Activated CD8-positive, alpha-beta T cell treated with anti-CD3 and anti-CD28 coated beads, Interleukin-2, amount 10 ng/mL, durations not matched to agents 7 days and 5 days (primary cell): ENCODE measurements at places on chromosomes 6 and 20.

DNA sequence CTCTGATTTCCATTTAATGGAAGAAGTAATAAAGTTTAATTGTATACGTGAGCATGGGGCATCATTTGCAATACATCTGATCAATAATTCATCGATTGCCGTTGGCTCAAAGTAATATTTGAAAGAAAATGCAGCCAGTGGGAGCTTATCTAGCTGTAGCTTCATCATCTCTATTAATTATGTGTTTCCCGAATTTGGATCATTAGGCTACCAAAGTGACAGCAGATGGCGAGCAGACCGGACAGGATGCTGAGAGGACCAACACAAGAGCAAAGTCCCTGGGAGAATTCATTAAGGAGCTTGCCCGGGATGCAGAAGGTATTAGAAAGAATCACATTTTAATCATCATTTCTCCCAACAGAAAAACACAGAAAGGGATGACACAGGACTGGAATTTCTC, 327.1 kb downstream of the ARHGAP18 start:
- DNase-seq, result no peak

DNA sequence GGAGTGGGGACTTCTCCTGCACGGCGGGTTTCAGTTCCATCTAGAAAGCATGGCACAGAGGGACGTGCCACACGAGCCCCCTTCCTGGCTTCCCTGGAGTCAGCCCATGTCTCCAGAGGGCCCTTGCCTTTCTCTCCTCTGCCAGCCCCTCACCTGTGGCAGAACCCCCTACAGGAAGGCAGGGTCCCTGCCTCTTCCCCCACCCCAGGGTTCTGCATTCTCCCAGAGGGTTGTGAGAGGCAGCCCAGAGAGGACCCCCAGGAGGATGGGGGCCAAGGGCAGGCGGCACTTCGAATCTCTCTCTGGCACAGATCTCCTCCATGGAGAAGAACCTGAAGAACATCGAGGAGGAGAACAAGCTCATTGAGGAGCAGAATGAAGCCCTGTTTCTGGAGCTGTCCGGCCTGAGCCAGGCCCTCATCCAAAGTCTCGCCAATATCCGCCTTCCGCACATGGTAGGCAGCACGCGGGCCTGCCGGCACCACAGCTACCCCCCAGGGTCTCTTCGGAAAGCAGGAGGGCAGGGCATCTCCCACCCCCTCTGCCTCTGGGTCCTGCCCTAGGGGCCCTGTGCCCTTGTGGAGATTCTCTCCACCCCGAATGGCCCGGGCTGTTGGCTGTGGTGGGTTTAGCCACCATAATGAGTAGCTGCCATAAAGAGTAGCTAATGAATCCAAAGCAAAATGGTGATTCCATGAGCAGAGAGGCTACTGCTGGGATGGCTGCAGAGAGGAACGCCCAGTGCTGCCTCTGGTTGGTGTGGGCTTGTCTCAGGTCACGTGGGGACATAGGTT, 15.9 kb upstream of the PCMTD2 start:
- DNase-seq, result no peak

GRCh38 chr20:1490643-1491195, 501 bp downstream of the SIRPB2 start:
- DNase-seq, result no peak

DNA sequence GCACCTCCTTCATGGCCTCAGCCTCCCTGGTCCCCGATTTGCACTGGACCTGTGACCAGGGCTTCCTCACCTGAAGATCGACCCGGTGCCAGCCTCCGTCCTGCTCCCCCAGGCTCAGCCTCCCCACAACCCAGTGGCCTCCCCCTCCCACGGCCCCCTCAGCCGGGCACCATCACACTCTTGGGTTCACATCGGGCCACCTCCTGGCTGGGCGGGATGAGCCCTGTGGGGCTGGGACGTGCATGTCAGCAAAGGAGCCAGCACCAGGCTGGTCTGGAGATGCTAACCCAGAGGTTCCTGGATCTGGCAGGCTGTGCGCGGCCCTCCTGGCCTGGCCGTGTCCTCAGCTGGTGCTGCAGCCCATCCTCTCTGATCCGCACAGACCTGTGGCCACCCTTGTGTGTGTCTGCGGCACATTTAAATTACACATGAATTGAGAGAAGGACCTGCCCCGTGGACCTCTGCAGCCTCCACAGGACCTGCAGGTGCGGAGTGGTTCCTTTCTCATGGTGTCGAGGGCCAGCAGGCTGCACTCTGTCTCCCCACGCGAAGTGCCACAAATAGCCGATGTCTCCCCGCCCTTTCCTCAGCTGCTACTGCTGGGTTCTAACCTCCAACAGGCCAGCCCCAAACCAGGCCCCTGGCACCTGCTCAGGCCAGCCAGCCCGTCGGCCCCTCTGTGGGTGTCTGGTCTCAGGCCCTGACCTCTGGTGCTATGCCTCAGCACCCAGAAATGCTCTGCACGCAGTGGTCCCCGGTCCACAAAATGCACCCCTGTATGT, 237.5 kb downstream of the ERMARD start:
- DNase-seq, result no peak

DNA sequence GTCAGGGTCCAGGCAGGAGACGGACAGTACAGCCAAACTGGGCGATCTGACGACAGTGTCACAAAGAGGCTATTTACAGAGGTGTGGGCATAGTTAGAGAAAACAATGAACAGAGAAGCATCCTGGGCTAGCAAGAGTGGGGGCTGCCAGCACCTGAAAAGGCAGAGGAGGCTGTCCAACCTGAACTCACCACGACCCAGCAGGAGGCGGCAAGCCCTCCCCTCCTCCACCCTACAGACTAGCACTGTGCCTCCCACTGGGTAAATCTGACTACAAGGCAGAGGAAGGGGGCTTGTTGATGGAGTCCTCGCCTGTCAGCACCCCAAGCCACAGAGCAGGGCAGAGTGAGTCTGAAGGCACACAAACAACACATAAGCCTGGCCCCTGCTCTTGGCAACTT, 52.8 kb upstream of the CDYL start:
- no peak for DNase-seq

GRCh38 chr20:22324505-22324904, 259.9 kb downstream of the FOXA2 start:
- no peak for DNase-seq

- no peak for DNase-seq
Measured at GRCh38 chr6:71333697-71334096, 45.1 kb downstream of the OGFRL1 start.

DNA sequence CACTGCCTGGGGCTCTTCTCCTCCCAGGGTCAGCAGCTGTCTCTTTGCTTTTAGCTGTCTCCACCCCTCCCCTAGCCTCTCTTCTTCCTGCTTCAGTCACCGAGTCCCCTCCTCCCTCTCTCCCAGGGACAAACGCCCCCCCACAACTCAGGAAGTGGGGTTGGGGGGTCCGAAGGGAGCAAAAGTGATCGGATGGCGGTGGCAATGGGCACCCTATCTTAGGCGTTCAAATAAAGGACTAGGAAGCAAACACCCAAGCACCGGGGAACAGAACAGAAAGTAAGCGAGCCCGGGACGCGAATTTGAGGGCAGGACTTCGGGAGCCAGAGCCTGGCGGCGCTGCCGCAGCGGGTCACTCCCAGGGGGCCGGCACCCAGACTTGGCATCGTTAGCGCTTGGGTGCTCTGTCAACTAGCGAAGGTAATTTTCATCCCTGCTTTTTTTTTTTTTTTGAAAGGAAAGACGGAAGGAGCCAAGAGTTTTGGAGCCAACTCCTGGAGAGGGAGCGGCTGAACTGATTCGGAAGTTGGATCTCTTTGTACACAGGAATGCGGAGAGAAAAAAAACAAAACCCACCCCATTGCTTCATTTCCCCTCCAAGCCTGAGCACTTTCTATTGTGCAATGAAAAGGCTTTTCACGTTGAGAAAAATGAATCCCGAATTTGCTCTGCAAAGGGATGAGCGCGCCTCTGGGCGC, 815 bp upstream of the ITPR3 start:
- DNase-seq, result peak; percentile 59

GRCh38 chr20:4720977-4721349, 746 bp upstream of the PRND start:
- DNase-seq, result no peak

- no peak for DNase-seq
Measured at GRCh38 chr6:107345393-107345792, 114.0 kb downstream of the PDSS2 start.

DNA sequence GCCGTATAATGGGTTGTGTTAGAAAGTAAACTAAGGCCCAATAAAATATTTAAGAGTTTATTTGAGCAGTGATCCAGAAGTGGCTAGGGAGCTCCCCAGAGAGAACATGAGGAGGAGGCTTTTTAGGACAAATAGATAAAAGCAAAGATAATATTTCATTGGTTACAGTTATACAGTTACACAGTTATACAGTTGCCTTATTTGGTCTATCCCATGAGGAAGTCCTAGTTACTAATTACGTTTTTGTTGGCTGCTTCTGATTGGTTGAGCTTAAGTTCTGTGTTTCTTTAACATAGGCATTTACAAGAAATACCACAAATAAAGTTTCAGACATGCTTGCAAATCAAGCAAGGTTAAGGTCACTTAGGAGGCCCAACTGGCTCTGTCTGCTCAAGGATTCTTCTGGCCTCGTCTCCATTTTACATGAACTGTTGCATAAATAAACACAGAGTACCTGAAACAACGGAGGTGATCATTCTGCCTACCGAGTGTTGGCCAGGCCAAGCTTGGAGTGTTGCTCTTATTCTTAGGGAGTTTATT, 7.0 kb downstream of the UBD start:
- DNase-seq, result no peak

- DNase-seq, result no peak
Measured at GRCh38 chr6:159902620-159903019, 11.8 kb downstream of the MAS1 start.
